ENCODE measurements at places on chromosomes 4 and X. TPM values are rescaled to one million over a fixed set of nuclear protein-coding genes. Genes with fewer than 3 reads are reported as not detected.

Gene LAMTOR3
- 37.7 TPM for total RNA-seq

DNA sequence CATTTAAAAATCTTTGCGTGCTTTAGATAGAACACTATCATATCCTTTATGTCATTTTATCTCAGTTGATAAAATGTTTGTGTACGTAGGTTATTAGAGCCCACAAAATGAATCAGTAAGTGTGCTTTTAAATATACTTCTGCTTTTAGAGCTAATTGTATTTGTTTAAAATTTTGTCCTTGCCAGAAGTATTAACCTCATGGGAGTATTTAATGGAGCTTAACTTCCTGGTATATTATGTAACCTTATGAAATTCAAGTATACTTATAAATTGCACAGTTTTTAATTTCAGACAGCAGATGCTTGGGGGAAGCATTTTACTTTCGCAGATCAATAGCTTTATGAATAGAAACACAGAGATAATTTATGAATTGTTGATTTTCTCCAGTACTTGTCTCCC lies 90.2 kb downstream of the DIPK2B start:
- DNase-seq: no peak

GRCh38 chr4:83503974-83504373 lies 19.1 kb upstream of the ABRAXAS1 start:
- no peak for DNase-seq

- DNase-seq: no peak
Observed at GRCh38 chr4:2634014-2634413, 97.6 kb downstream of the FAM193A start.

GRCh38 chr4:148431401-148431800 lies 10.8 kb downstream of the NR3C2 start:
- no peak for DNase-seq
